Activated CD8-positive, alpha-beta memory T cell treated with anti-CD3 and anti-CD28 coated beads for 1 hour (primary cell): ENCODE measurements at places on chromosomes 6 and 20.

GRCh38 chr6:82611751-82612150 is 248.1 kb downstream of the TPBG start:
- DNase-seq: no peak

- no peak for DNase-seq
Observed at GRCh38 chr6:136945711-136946121, 23.6 kb downstream of the SLC35D3 start.

DNA sequence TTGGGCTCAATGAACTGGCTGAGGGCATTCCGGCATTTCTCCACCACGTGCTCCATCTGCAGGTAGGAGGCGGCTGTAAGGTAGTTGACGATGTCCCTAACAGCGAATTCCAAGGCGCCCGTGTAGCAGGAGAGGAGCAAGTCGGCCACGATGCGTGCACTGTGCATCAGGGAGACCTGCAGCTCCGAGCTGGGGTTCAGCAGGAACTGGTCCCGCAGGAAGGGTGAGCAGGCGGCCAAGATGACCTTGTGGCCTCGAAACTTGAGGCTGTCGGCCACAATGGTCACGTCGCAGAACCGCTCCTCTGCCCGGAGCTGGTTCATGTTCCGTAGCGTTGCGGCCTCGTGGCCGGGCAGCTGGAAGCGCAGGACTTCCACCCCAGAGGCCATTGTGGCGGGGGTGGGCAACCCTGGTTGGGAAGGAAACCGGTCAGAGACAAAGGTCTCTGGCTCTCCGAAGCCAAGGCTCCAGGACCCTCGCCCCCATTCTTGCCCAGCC is 920 bp downstream of the ZBTB12 start:
- no peak for DNase-seq

DNA sequence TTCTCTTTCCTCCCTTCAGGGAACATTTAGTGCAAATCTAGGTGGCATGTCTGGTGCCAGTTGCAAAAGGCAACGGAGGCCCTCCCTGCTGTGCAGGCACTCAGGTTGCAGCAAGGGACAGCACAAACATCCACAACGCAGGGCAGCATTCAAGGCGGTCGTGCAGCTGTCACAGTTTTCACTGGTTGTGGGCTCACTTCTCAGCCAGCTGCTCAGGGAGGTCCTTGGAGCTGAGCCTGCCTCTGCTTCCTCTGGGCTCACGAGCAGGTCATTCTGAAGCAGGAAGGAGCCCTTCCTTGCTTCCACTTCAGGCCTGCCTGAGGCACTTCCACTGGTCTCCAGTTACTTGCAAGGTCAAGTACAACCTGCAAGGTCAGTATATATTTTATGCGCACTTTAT is 3.8 kb upstream of the NPEPL1 start:
- no peak for DNase-seq

DNA sequence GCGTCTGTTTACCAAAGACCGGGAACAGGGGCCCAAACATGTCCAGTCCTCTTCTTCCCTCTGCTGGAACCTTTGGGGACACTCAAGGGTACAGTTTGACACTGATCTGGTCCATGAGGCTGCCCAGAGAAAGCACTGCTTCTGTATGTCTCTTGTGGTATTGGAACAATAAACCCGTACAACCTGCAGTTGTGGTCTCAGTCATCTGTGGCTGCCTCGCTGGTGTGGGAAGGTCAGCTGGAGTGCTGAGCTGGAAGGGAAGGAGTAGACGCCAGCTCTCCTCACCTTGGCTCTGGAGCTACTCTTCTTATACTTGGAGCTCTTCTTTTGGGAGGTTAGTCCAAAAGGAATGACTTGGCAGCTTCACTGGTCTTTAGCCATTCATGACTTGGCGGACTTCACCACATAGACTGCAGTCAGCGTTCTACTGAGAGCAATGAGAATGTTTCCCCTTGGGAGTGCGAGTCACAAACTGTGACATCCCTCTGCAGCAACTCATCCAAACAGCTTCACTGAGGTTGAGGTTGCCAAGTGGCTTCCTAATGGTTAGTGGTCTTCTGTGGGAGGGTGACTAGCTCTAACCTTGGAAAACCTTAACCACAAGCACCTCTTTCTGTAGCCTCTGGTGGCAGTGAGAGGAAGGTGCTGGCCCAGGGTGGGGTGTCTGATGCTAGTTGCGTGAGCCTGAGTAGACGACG is 81.2 kb downstream of the ASXL1 start:
- no peak for DNase-seq

DNA sequence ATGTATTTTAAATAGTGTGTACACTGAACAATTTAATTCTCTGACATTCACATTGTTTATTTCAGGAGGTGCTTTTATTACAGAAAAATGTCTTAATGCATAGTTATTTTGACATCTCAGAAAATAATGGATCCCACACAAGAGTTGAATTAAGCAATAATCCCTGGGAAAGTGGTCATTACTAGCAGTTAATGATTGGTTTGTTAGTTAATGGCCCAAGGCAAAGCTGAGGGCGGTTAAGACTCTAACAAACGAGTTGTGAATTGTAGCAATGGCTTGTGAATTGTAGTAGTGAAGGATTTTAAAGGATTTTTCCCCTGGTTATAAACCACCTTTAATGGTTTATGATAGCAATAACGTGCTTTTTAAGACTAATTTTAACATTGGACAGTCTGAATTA is 1316.0 kb upstream of the GJE1 start:
- DNase-seq: no peak

- DNase-seq: no peak
Observed at GRCh38 chr6:119166024-119166784, 87.7 kb upstream of the FAM184A start.

GRCh38 chr6:128161263-128161662 is 260.4 kb upstream of the THEMIS start:
- no peak for DNase-seq

- DNase-seq: no peak
Observed at GRCh38 chr6:127851197-127851596, 49.7 kb downstream of the THEMIS start.

DNA sequence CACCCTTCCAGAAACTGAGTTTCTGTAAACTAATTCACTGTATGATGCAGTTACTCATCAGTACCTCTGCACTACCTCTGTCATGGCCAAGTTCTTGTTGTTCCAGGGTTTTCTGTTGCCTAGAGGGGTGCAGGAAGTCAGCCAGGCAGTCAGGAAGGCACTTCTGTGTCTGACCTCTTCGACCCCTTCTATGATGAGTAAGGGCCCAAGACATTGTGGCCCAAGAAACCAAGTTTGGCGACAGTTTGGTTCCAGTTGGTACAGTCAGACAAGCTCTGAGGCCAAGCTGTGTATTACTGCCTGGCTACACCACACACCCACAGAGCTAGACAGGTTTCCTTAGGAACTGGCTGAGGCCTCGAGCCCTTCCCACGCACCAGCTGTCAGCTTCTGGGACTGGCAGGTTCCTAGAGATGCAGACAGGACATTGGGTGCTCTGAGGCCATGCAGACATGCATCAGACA is 41.2 kb downstream of the TRAF3IP2 start:
- DNase-seq: no peak

- DNase-seq: no peak
Observed at GRCh38 chr20:50434653-50435396, 75.4 kb upstream of the PTPN1 start.

DNA sequence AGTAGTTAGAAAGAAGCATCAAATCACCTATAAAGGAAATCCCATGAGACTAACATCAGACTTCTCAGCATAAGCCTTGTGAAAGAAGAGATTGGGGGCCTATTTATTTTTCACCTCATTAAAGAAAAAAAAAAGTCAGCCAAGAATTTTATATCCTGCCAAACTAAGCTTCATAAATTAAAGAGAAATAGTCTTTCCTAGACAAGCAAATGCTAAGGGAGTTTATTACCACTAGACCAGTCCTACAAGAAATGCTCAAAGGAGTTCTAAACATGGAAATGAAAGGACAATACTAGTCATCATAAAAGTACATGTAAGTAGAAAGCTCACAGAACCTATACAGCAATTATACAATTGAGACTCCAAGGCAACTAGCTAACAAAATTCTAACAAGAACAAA is 96.5 kb upstream of the OLIG3 start:
- no peak for DNase-seq

DNA sequence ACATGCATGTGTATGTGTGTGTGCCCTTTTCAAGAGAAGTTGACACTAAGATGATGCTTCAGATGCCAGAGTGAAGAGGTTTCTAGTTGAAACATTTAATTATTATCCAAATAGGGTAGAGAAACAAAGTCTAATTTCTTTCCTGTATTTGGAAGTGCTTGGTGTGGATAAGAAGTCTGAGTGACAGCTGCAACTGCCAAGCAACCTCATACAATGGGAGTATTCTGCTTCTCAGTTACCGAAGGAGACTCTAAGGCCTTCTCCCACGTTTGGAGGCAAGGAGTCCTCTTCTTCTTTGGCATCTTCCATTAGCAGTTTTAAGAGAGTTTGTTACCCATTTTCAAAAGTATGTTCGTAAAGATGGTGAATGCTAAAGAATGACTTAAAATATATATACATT is 82.4 kb downstream of the HDGFL1 start:
- no peak for DNase-seq

- no peak for DNase-seq
Observed at GRCh38 chr6:43494321-43494720, 15.8 kb downstream of the LRRC73 start.
